ENCODE measurements at places on chromosomes 12 and 14.

GRCh38 chr14:89598548-89599186 is 181.6 kb upstream of the FOXN3 start:
- no peak for DNase-seq

GRCh38 chr12:130522244-130522834 is 184.7 kb downstream of the PIWIL1 start:
- no peak for DNase-seq

DNA sequence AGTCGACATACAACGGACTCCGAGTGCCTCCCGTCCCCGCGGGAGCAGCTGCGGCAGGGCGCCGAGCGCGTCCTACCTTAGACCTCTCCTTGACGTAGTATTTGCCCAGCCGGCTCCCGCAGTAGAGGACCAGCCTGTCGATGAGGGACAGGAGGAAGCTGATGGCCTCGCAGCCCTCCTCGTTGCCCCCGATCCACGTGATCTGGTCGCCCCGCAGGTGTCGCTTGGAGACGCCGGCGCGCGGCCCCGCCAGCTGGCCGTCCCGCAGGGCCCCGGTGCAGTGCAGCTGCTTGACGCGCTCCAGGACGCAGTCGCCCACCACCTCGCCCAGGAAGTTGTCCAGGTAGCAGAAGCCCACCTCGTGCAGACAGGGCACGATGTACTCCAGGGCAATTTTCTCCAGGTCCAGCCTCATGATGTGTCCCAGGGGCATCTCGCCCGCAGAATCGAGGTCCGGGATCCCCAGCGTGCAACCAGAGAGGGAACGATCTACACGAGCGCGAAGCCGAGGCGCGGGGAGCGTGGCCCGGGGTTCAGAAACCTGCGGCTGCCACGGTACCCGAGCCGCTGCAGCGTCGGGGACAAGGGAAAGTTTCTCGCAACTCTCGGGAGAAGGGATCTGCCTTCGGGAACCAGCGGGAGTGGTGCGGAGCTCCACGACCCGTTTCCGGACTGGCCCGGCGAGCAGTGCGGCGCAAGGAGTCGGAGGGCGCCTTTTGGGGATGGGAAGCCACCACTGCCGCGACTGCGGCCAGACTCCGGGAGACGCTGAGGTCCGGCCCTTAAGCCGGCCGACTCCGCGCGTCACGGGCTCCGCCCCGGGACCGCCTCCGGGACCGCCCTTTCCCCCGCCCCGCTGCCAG is at the start of gene EGLN3:
TSS of gene EGLN3 (minus strand) at position 755 of the 863 bp plus-strand sequence. CDS start at position 433, 322 bp downstream.
- DNase-seq: peak; percentile 100

DNA sequence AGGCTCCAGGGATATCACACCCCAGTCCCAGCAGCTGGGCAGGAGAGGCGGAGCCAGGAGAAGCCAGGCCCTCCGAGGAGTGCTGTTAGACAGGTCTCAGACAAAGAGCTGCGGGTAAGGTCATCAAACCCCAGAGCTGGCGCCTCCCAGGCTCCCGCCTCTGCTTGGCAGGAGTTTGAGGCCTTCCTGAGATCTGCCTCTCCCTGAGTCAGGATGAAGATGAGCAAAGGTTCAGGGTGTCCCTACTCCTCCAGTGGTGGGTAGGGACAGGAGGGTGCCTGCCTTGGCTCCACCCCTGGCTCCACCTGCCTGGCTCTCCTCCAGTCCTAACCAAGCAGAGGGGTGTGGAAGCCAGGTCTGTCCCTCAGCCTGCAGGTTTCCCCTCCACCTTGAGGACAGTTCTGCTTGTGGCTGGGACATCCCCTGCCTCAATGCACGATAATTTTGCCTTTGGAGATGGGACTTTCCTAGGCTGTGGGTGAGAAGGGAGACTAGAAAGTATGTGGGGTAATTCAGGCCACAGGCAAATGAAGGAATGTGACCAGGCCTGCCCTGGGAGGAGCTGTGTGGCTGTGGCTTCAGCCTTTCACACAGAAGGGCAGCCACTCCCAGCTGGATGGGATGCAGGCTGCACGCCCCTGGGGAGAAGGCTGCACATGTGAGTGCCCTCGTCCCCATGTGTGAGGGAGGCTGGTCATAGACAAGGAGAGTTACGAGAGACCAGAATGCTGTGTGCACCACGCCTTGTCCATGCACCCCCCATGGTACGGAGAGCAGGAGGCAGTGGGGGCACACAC is 2.2 kb downstream of the PLEKHG6 start:
- DNase-seq: peak; percentile 74

DNA sequence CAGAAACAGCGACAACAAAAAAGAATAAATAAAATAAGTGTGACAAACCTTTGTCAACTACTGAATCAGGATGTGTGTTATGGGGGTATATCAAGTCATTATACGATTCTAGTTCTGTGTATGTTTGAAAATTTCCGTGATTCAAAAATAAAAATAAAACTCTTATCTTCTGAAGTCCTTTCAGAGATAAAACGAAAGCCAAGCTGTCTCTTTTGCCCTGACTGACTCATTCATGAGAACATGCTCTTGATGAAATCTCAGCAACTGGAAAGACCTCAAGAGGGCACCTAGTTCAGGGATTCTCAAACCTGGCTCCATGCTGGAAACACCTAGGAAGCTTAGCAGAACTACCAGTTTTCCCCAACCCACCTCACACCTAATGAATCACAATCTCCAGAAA is 9.2 kb downstream of the FOXN3 start:
- no peak for DNase-seq

DNA sequence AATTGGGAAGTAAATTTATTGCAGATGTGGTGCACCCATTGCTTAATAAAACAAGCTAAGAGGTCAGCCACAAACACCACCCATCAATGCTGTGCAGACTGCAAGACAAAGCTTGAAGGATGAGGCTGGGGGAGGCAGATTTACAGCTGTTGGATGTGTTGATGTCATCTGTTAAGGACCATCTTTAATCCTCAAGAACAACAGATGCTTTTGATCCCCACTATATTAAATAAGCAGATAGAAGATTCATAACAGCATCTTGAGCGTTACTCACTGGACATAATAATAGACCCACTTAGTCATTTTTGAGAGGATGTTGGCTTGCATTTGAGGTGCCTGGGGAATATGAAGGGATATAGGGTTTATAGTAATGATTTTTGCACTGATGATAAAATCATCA is 58.8 kb downstream of the GPR68 start:
- no peak for DNase-seq

GRCh38 chr12:124921200-124922031 is 7.0 kb upstream of the UBC start:
- no peak for DNase-seq

GRCh38 chr14:87283547-87283946 is 709.4 kb downstream of the GALC start:
- no peak for DNase-seq

DNA sequence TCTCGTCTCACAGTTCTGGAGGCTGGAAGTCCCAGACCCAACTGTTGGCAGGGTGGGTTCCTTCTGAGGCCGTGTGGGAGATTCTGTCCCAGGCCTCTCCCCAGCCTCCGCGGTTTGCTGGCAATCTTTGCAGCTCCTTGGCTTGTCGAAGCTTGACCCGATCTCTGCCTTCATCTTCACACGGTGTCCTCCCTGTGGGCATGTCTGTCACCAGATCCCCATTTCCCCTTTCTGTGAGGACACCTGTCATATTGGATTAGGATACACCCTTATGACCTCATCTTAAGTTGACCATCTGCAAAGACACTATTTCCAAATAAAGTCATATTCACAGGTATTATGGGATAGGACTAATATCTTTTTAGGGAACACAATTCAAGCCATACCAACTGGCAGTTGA is 22.6 kb upstream of the LRP1-AS start:
- DNase-seq: no peak

- no peak for DNase-seq
These were observed 676 bp downstream of the SERPINA3 start for GRCh38 chr14:94612580-94613554.

GRCh38 chr12:131923260-131923659 is 5.8 kb upstream of the PUS1 start:
- no peak for DNase-seq

DNA sequence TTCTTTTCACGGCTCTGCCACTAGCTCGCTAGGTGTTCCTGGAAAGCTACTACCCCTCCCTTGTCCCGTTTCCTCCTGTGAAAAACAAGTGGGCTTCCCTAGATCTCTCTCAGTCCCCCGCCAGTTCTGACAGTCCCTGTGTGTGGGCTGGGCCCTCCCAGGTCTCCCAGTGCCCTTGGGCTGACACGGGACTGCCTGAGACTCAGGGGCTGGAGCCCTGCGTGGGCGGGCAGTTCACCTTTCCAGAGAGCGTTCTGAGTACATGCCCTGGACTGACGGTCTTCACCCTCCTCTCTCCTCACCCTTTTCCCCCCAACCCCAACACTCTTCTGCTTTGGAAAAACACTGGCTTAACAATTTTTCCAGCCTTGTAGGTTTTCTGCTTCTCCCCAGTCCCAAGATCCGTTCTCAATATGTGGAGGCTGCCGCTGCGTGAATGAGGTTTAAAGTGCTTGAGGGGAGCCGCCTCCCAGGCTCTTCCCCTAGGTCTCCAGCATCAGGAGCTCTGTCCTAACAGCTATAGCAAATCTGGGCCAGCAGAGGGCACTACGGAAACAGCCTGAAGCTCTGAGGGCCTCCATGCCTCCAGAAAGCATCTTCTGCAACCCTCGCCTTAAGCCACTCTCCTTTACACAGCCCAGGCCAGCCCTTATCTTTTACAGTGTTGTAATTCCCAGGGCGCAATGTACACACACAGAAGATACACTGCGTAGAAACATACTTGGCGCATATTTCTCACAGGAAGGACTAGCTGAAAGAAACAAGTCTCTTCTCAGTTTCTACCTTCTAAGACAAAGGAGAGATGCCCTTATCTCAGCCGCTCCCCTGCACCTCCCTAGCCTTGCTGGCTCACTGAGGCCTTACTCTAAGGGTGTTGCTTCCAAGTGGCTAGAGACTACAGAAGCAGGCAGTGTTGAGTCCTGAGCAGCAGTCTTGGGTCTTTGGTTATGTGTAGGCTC is 10.4 kb upstream of the DCD start:
- DNase-seq: peak; percentile 31

GRCh38 chr14:80809663-80810062 is 131.9 kb downstream of the CEP128 start:
- DNase-seq: no peak

DNA sequence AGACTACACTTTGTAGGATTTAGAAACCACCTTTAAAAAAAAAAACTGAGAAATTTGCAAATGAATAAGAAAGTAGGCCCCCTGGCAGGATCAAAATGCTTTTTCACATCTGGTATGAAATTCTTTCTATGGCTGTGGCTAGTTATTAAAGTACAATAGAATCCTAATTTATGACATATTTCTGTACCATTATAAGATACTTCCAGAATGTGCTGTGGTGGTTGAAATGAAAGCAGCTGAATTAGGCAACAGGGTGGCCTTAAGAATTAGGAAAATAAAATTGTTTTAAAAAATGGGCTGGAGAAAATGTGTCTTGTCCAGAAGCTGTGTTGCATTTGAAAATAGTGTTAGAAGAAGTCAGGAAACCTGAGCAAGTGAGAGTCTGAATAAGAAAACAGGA is 85.9 kb upstream of the PDE3A start:
- DNase-seq: no peak

DNA sequence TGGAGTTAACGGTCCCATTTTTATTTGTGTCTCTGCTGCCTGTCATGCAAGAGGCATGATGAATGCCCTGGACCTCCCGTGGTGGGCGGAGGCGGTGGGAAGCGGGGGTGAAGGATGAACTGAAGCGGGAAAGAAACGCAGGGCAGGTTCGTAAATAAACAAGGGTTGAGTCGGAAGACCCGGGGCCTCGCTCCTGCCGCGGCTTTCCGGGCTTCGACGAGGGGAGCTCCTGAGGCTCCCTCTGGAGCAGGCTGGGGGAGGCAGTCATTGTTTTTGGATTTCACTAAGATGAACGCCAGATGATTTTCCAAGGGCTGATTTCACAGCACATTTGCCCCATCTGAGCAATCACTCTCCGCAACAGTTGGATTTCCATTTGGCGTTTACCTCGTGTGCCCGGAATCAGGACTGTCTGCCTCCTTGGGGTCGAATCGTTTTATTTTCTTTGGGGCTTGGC is 130.2 kb downstream of the SLC38A6 start:
- DNase-seq: no peak

- DNase-seq: no peak
These were observed 513 bp downstream of the CCNK start for GRCh38 chr14:99481745-99482099.

DNA sequence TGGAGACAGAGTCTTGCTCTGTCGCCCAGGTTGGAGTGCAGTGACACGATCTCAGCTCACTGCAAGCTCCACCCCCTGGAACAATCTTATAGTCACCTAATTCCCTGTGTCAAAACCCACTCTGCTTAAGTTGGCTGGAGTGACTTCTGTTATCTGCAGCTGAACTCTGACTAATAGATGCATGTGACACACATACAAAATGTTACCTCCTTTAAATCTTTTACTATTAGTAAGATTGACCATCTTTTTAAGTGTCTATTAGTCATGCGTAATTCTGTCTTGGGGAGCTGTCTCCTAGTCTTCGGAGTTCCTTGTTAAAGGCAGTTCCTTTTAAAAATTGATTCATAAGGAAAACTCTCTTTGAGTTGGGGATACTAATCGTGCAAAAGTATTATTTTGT is 7.4 kb downstream of the IFI27L1 start:
- no peak for DNase-seq

DNA sequence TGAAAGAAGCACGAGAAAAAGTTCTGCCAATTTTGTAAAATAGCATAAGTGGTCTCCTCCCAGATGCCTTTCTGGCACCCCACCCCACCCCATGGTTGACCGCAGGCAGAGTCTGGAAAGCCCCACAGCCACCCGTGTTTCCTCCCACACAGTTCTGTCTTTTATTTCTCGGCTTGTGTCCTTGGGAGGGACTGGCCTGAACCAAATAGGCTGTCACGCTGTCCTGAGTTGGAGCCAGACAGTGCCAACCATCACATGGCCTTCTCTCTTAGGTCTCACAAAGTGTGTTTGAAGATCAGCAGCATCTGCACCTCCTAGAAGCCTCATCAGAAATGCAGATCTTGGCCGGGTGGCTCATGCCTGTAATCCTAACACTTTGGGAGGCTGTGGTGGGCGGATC is 10.2 kb upstream of the LTA4H start:
- no peak for DNase-seq
